ENCODE measurements at places on chromosomes 11 and 22. TPM values are rescaled to one million over a fixed set of nuclear protein-coding genes. Genes with fewer than 3 reads are reported as not detected.

Gene OR5B21
- not detected for polyA plus RNA-seq

Gene YPEL1
- polyA plus RNA-seq = 5.3 TPM

Gene LYVE1
- not detected for polyA plus RNA-seq

Gene HDAC10
- polyA plus RNA-seq = 3.8 TPM

Gene TRAF6
- polyA plus RNA-seq = 10.3 TPM

Gene ZNF70
- not detected for polyA plus RNA-seq

Gene CLCF1
- polyA plus RNA-seq = 4.4 TPM

Gene MGAT3
- polyA plus RNA-seq = not detected

Gene PIWIL4
- 0.27 TPM for polyA plus RNA-seq

Gene CCDC134
- polyA plus RNA-seq = 2.7 TPM

Gene JAML
- polyA plus RNA-seq = 169 TPM

Gene NAA40
- 9.9 TPM for polyA plus RNA-seq

Gene PNPLA3
- polyA plus RNA-seq = not detected

Gene HORMAD2
- not detected for polyA plus RNA-seq

Gene APBB1
- 107 TPM for polyA plus RNA-seq

Gene HYLS1
- polyA plus RNA-seq = 9.6 TPM

Gene CAPRIN1
- 43.3 TPM for polyA plus RNA-seq

Gene MCHR1
- not detected for polyA plus RNA-seq

Gene TAGLN
- polyA plus RNA-seq = 0.15 TPM

Gene PARVG
- 53.0 TPM for polyA plus RNA-seq

Gene RFPL1
- polyA plus RNA-seq = not detected

Gene GPR83
- not detected for polyA plus RNA-seq

Gene GDPD4
- not detected for polyA plus RNA-seq

Gene CACNA1I
- 1.6 TPM for polyA plus RNA-seq

Gene TTC9C
- polyA plus RNA-seq = 25.8 TPM

Gene RASGRP2
- 208 TPM for polyA plus RNA-seq

Gene DSCAML1
- polyA plus RNA-seq = not detected

Gene ART1
- polyA plus RNA-seq = not detected

Gene MTCH2
- 66.8 TPM for polyA plus RNA-seq

Gene ANGPTL5
- polyA plus RNA-seq = not detected

Gene HTATIP2
- 58.1 TPM for polyA plus RNA-seq

Gene PLCB3
- 0.71 TPM for polyA plus RNA-seq

Gene MS4A3
- polyA plus RNA-seq = 0.37 TPM

Gene CLTCL1
- not detected for polyA plus RNA-seq

Gene NFAM1
- polyA plus RNA-seq = 0.05 TPM

Gene SLC1A2
- 0.13 TPM for polyA plus RNA-seq

Gene CRACR2B
- not detected for polyA plus RNA-seq

Data from CD4-positive, alpha-beta memory T cell (primary cell).